ENCODE measurements at places on chromosomes 11 and 22.

- no peak for DNase-seq
Observed at GRCh38 chr11:13939961-13940906, 22.3 kb upstream of the SPON1 start.

- DNase-seq = peak; percentile 82
Observed at GRCh38 chr11:100827934-100828661, 141.0 kb downstream of the ARHGAP42 start.

DNA sequence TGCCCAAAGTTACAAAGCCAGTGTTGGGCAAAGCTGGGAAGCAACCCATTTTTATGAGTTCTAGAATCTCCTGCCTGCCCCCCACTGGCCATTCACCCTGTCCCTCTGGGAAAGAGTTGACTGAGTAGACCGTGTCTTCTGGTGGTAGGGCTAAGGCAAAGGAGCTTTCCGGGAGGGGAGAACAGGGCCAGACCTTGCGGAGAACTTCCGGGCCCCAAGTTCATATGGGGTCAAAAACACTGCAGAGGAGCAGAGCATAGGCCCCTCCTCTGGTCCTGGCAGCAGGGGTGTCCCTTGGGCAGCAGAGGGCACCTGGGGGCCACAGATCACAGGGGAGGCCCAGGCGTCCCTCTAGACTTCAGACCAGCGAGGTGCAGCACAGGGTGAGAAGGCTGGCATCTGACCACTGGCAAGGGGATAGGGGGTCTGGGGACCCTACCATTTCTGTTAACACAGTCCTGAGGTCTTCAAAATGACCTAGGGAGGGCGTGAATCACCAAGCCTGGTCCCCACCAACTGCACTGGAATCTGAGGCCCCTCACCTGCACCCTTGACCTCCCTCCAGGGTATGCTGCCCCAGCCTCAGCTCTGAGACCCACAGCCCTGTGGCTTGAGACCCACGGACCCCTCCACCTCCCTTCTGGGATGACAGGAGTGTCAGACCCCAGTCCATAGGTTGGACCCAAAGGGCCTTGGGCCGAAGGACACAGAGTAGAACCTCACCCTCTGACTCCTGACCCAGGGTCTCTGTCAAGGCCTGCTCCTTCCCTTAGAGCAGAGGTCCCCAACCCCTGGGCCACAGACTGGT lies 1.3 kb upstream of the ARAP1 start:
- DNase-seq = no peak

DNA sequence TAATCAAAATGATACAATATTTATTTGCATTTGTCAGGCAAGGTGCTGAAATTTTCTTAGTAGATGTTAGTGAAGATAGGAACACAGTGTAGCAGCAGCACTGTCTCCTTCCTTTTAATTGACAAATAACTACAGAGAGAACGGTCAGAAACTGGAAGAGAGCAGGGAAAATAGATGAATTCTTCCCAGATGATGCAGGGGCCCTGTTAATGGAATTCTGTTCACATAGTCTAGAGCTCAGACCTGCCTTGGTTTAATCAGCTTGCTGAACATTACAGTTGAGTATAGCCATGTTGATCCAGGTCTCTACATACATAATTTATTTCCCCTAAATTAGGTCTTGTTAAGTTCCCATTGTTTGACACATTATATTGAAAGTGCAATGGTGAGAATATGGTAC lies 127.4 kb downstream of the SLC17A6 start:
- peak; percentile 60 for DNase-seq

- peak; percentile 17 for DNase-seq
Observed at GRCh38 chr11:1921574-1922141, 2.2 kb downstream of the TNNT3 start.

GRCh38 chr22:30856741-30857502 lies 111.7 kb downstream of the MORC2 start:
- DNase-seq = no peak

- DNase-seq = no peak
Observed at GRCh38 chr22:42692239-42693054, 28.2 kb downstream of the A4GALT start.

GRCh38 chr11:26329206-26329605 lies 2.7 kb upstream of the ANO3 start:
- DNase-seq = no peak

DNA sequence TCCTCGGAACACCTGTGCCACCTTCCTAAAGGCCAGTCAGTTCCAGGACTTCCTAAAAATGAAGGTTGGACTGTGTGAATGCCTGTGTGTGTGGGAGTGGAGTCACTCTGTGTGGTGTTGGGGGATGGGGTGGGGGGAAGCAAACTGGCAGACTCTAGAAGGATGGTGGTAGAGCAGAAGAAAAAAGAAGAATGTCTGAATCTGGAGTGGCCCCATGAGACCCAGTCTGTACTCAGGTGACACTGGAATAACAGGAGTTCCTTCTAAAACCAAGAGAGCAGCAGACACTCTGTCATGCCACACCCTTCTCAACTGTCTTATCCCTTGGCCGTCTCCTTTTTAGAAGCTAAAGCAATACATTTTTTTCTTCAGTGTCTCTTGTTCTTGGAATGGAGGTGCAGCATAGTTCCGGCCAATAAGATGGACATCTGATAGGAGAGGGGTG lies 82.9 kb downstream of the MAML2 start:
- no peak for DNase-seq

DNA sequence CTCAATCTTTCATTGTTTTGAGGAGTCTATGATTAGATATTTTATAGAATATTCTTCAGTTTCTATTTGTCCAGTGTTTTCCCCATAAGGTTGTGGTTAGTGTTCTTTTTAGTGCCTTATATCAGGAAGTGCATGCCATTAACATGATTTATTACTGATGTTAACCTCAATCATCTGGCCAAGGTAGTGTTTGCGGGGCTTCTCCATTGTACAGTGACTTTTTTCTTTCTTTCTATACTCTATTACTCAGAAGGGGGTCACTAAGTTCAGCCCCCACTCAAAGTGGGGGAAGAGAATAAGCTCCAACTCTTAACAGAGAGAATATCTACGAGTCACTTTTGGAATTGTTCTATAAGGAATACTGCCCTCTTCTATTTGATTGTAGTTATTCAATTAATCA lies 415.8 kb downstream of the DYNC2H1 start:
- peak; percentile 66 for DNase-seq

All from astrocyte of the hippocampus (primary cell).